ENCODE measurements at places on chromosomes 4 and X. TPM values are rescaled to one million over a fixed set of nuclear protein-coding genes. Genes with fewer than 3 reads are reported as not detected.

The C4orf36 gene
- total RNA-seq = 2.0 TPM

The MGARP gene
- 0.38 TPM for total RNA-seq

The SLC49A3 gene
- 2.5 TPM for total RNA-seq

- no peak for DNase-seq
Measured at GRCh38 chrX:77937291-77937690, 26.8 kb downstream of the ATP7A start.

- no peak for DNase-seq
Measured at GRCh38 chr4:138063581-138063980, 178.6 kb downstream of the SLC7A11 start.

DNA sequence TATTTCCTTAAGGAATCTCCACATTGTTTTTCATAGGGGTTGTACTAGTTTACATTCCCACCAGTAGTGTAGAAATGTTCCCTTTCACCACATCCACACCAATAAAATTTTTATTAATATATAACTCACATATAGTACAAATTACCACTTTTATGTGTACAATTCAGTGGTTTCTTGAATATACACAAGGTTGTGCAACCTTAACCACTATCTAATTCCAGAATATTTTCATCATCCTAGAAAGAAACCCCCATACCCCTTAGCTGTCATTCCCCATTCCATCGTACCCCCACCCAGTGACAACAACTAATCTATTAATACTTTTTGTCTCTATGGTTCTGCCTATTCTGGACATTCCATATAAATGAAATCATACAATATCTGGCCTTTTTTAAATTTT lies 108.3 kb upstream of the USP9X start:
- no peak for DNase-seq

DNA sequence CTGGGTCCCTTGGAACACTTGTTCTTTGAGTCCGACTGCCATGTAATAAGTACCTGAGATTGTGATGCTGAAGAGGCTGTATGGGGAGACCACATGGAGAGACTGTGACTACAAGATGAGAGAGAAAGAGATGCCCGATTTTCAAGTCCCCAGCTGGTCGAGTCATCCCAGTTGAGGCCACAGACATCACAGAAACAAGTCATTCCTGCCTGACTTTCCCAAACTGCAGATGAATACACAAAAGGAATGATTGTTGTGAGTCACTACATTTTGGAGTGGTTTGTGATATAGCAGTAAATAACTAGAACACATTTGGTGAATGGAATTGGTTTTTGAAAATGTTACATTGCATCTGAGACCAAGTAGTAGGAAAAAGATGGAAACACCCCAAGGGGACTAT lies 9.0 kb upstream of the YIPF7 start:
- DNase-seq = no peak

DNA sequence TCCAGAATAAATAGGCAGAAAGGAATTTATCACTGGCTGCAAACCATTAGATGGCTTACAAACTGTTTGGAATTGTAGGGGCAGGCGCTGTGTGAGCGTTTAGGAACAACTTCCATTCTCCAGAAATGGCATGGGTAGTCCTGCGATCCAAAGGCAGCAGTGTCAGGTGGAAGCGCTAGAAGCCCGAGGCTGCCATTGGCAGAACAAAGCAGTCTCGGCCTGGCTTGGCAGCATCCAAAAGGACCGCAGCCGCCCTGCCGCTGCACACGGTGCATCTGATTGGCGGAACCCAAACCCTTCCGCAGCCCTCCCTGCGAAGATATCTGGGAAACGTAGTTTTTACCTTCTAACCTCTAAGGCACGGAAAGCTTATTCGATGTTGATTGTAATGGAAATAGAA lies 23.6 kb upstream of the YTHDC1 start:
- no peak for DNase-seq

GRCh38 chrX:55240788-55241340 lies 20.7 kb downstream of the PAGE5 start:
- no peak for DNase-seq

GRCh38 chrX:56268888-56269287 lies 36.7 kb downstream of the KLF8 start:
- DNase-seq = no peak

DNA sequence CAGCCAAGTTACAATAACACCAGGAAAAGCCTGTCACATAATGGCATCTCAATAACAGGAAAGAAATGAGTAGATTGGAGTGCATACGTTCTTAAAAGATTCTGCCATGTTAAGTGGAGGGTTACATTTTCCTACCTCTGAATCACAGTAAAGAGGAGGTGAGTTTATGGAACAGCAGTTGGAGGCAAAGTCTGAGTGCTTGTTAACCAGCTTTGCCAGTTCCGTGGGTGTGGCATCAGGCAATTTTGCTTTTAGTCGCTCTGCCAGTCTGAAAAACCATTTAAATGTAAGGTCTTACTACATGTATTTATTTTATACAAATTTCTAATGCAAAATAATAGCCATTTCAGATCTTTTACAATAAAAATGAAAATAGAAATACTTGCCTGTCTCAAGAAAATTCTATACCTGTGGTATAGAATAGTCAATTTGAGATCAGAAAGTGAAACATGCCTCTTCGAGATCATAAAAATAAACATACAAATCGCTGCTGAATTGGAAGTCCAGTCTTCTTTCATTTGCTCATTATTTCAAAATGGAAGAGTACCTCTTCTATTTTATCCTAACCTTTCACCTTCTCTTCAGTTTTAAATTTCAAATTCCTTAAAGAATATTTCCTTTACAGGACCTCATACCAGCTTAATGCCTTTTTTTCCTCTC lies 31.4 kb downstream of the GC start:
- no peak for DNase-seq

The ACE2 gene
- total RNA-seq = 6.7 TPM

- DNase-seq = no peak
Measured at GRCh38 chr4:98491899-98492559, 166.4 kb downstream of the TSPAN5 start.

DNA sequence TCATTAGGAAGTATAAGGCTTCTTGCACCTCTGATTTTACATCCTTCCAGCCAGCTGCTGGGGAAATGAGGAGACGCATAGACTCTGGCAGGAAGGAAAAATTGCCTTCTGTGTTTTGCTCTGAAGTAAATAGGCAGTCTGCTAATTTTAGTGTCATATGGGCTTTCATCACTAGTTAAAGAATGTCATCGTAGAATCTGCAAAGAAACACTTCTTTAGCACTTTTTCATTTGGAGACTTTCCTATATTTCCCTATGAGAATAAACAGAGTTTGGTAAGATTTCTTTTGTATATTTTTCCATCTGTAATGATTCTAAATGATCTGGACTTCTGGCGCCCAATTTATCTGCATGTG lies 3.3 kb downstream of the ADGRL3 start:
- DNase-seq = no peak

- DNase-seq = no peak
Measured at GRCh38 chr4:10135260-10135659, 18.7 kb upstream of the WDR1 start.

Data from esophagus squamous epithelium (tissue), 5 donors.